Progenitor cell of endocrine pancreas (in vitro differentiated cells): ENCODE measurements at places on chromosomes 12 and 14. TPM values are rescaled to one million over a fixed set of nuclear protein-coding genes. Genes with fewer than 3 reads are reported as not detected.

- H3K27ac ChIP-seq: no peak overlapping the region
- no peaks in the 10 kb centered on the region for H3K27me3 ChIP-seq
- no peak for DNase-seq
- peaks cover under 1% of the 10 kb centered on the region for H3K4me1 ChIP-seq
Measured at GRCh38 chr12:18496156-18496555, 234.8 kb downstream of the PIK3C2G start.

KLRC1 gene
- not detected in 2 replicates for total RNA-seq

DNA sequence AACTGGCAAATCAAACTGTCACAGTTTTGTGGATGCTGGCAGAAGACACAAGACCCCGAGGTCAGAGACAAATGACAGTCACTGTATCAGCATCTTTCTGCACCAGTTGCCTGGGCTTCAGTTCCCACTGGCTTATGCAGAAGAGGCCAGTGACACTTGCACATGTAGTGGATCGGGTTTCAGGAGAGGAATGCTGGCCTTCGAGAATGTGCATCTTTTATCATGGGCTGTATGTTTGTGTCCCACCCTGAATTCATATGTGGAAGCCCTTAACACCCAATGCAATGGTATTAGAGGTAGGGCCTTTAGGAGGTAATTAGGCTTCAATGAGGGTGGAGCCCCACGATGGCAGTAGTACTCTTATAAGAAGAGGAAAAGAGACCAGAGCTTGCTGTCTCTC is 150.9 kb downstream of the SLC15A4 start:
- DNase-seq: no peak
- no peak overlapping the region for H3K27ac ChIP-seq
- H3K27me3 ChIP-seq: peaks cover 3% of the 10 kb centered on the region
- H3K4me1 ChIP-seq: peaks cover 6% of the 10 kb centered on the region
- H3K36me3 ChIP-seq: no peaks in the 10 kb centered on the region
- H3K4me3 ChIP-seq: no peak overlapping the region

GRCh38 chr14:77120771-77121743 is 20.5 kb downstream of the ZDHHC22 start:
- no peak for DNase-seq
- H3K4me3 ChIP-seq: no peak overlapping the region
- H3K27me3 ChIP-seq: peaks cover 35% of the 10 kb centered on the region
- H3K4me1 ChIP-seq: peaks cover 4% of the 10 kb centered on the region
- peaks cover 4% of the 10 kb centered on the region for H3K36me3 ChIP-seq
- no peak overlapping the region for H3K27ac ChIP-seq

LRRK2 gene
- 0.49 and 0.72 TPM in 2 replicates for total RNA-seq

DNA sequence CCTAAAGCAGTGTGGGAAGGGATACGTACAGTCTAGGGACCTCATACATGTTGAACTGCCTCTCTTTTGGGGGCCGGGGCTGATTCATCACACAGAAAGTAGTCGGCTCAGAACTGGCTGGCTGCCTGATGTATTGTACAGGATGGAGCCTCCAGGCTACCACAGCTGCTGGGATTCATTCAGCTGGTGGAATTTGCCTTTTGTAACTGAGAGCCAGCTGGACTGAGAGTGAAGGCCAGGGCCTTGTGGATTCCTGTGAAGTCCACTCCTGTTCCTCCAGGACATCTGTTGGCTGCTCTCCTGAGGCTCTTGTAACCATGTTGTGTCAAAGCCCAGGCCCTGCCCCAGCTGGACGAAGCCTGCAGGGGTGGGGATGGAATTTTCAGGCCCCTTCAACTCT is 116.3 kb upstream of the PRICKLE1 start:
- H3K4me1 ChIP-seq: peaks cover 2% of the 10 kb centered on the region
- peaks cover 4% of the 10 kb centered on the region for H3K36me3 ChIP-seq
- no peak overlapping the region for H3K4me3 ChIP-seq
- DNase-seq: no peak
- H3K27ac ChIP-seq: no peak overlapping the region

DNA sequence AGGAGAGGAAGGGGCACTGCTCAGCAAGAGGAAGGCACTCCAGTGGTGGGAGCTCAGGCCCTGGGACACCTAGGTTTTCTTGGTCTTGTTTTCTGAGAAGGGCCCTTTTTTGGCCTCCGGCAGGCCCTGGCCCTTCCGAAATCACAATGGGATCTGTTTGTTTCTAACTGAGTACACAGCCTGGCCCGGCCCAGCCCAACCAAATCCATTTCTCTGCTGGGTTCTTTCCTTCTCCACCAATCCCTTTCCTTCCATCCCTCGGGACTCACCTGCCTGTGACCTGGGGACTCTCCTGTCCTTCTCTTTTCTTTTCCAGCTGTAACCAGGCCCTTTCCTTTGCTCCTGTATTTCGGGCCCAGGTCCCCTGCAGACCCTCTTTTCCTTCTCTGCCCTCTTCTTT is 18.6 kb downstream of the TEAD4 start:
- no peak overlapping the region for H3K4me3 ChIP-seq
- H3K27ac ChIP-seq: no peak overlapping the region
- DNase-seq: no peak
- peaks cover 2% of the 10 kb centered on the region for H3K36me3 ChIP-seq
- peaks cover 5% of the 10 kb centered on the region for H3K4me1 ChIP-seq

FSCB gene
- not detected in 2 replicates for total RNA-seq

DNA sequence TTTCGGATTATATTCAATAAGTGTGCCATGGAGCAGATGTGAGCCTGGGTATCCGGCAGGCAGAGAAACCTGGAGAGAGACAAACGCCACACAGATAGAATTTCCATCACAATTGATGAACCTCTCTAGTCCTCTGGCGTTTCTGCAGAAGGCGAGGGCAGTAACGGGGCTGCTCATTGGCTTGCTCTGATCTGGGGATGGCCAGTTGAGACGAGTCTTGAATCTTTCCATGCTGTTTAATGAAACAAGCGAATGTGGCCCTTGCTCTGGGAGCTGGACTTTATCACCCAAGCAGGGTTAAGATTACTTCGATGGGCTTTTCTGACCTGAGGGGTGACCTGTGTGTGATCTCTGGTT is 42.4 kb upstream of the CLMN start:
- H3K36me3 ChIP-seq: no peaks in the 10 kb centered on the region
- no peak overlapping the region for H3K4me3 ChIP-seq
- H3K27ac ChIP-seq: no peak overlapping the region

GALNT6 gene
- total RNA-seq: 3.7 and 4.7 TPM in 2 replicates
